ENCODE measurements at places on chromosomes 3 and 15.

DNA sequence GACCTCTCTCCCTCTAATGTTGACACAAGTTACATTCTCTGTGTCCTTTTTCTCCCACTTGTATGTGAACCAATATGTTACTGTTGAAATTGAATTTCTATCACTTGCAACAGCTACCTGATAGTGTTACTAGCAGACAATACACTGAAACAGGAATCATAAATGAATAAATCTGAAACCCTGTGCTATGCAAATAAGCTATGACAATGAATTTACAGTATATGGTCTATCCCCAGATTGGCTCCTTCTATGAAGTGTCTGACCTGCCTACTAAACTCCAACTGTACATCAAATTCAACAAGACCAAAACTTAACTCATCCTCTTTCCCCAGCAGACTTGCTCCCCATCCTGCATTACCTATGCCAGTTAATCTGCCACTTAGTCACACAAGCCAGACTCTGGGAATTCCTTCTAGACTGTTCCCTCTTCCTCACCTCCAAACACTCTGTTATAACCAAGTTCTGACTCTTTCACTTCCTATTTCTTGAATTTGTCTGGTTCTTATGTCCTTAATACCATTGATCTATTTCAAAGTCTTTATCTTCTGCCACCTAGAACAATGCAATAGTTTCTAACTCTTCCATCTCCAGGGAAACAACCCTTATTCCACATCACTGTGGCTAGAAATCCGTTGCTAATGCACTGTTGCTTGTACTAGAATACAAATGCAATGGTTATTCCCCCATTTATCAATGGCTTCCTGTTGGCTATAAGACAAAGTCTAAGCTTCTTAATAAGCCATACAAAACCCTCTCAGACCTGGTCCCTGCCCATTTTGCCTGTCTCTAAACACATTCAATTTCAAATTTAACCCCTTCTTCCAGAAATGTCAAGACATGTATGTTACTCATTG lies 13.4 kb upstream of the ZNF639 start:
- no peak overlapping the region for H3K27ac ChIP-seq
- no peaks in the 10 kb centered on the region for H3K36me3 ChIP-seq
- DNase-seq = no peak
- H3K27me3 ChIP-seq = no peaks in the 10 kb centered on the region

DNA sequence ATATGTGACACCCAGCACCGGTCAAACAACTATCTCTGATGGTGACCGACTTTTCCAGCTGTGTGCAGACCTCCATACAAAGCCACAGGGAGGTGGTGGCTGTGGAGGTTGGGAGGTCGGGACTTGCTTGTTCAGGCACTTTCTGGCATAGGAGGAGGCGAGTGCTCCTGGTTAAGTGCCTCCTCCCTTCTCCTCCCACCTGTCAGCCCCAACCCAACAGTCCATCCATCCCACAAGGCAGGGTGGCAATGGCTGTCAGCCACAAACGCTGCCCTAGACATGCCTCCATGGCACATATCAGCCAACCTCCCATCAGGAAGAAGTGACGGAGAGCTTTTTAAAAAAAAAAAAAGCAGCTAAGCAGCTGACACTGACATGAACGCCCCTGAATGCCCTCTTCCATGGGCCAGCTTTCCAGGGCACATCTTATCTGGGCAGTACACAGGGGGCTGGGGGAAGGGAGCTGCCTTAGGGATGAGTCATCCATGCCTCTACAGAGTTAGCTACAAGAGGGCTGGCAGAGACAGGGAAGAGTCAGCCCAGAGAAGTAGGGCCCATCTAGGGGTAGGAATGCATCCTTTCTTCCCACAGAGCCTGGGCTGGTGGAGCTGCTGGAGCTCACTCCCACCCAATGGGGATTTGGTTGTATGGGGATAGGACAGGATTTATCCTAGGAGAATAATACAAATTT lies 41.2 kb downstream of the CCDC12 start:
- peak overlapping the region; percentile 91 for H3K27ac ChIP-seq
- H3K4me3 ChIP-seq = no peak overlapping the region
- H3K27me3 ChIP-seq = no peaks in the 10 kb centered on the region
- no peak for DNase-seq
- peaks cover 26% of the 10 kb centered on the region for H3K36me3 ChIP-seq

DNA sequence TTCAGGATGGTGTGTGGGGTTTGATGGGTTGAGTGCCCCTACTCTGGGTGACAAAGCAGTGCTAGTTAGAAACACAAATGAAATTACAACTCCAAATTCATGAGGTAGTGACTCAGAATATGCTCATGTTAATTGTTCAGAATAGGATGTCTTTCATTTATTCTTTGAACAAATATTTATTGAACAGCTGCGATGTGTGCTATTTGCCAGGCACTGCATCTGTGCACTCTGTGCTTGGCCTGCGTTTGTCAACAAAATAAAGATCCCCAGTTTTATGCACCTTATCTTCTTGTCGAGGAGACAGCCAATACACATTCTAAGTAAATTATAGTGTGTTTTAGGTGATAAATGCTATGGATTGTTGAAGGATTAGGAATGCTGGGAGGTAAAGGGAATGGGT lies 27.3 kb downstream of the MED12L start:
- no peak overlapping the region for H3K4me3 ChIP-seq
- no peak overlapping the region for H3K27ac ChIP-seq
- peaks cover 7% of the 10 kb centered on the region for H3K4me1 ChIP-seq
- peaks cover 2% of the 10 kb centered on the region for H3K36me3 ChIP-seq
- DNase-seq = no peak

- no peak overlapping the region for H3K4me3 ChIP-seq
- no peaks in the 10 kb centered on the region for H3K27me3 ChIP-seq
These were observed 48.3 kb downstream of the ASB7 start for GRCh38 chr15:100650685-100651084.
